ENCODE measurements at places on chromosomes 7 and 10.

DNA sequence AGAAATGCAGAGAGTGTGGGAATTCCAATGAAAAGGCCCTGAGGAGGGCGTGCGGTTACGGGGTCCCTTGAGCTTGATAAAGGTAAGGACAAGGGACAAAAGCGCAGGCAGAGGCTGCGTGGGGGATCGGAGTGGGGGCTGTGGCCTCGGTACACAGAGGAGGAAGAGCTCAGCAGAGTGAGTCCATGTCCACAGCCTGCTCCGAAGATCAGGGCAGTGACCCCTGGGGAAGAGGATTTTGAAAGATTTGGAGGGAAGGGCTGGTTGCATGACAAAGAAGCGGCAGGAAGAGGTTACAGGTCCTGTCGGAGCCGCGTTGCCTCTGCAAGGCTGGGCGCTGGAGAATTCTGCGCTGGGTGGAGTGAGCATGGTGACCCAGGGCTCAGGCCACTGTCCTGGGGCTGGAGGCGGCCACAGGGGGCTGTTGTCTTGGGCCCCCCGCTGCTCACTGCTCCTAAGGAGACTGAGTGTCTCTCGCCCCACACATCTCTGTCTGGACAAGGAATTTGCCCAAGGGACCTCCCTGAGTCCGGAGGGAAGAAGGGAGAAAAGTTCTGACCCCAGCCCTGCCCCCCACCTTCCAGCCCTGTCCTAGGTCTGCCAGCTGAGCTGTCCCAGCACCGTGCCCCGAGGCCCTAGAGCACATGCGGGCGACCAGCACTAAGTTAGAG is 69.8 kb upstream of the INSIG1 start:
- DNase-seq, result no peak

DNA sequence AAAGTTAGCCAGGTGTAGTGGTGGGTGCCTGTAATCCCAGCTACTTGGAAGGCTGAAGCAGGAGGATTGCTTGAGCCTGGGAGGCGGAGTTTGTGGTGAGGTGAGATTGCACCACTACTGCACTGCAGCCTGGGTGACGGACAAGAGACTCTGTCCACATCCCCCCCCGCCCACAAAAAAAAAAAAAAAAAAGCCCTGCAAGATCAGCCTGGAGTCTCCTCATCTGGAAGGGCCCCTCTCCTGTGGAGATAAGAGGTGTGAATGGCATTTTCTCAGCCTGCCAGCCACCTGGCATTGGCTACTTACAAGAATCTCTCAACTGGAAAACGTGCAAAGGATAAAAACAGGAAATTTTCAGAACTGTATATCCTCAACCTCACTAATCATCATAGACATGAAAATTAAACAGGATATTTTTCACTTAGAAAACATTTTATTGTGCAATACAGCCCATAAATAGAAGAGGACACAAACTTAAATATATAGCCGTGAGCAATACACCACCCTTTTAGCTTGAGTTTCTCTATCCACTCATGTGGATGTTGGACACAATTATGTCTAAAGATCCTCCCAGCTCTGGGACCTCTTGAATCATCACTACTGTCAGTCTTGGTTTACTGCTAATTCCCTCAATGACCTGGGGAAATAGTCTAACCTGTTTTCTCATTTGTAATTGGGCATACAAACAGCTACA is 11.3 kb upstream of the TSPAN15 start:
- DNase-seq, result peak; percentile 47

DNA sequence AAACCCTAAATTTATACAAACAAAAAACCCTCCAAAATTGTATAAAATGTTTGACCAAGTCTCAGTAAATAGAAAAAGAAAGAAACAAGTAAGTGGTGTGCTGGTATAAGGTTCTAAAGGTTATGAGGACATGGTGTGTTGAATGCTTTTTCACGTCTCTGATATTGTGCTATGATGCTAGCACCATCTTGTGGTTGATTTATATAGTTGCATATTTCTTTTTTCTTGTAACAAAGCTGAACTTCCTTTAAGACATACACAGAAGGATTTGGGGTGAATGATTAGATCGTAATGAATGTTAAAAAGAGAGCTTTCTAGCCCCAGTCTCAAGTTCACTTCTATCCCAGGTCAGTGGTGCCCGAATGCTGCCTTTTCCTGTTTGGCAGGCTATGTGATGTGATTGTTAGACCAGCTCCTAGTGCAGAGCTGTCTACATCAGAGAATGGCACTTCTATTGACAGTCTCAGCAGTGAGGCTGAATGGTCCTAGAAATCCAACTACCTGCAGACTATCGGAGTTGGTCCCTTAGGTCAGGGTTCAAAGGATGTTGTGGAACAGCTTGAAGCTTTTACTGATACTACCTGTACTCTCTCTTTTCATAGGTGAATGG is 25.0 kb downstream of the VTI1A start:
- DNase-seq, result peak; percentile 47

DNA sequence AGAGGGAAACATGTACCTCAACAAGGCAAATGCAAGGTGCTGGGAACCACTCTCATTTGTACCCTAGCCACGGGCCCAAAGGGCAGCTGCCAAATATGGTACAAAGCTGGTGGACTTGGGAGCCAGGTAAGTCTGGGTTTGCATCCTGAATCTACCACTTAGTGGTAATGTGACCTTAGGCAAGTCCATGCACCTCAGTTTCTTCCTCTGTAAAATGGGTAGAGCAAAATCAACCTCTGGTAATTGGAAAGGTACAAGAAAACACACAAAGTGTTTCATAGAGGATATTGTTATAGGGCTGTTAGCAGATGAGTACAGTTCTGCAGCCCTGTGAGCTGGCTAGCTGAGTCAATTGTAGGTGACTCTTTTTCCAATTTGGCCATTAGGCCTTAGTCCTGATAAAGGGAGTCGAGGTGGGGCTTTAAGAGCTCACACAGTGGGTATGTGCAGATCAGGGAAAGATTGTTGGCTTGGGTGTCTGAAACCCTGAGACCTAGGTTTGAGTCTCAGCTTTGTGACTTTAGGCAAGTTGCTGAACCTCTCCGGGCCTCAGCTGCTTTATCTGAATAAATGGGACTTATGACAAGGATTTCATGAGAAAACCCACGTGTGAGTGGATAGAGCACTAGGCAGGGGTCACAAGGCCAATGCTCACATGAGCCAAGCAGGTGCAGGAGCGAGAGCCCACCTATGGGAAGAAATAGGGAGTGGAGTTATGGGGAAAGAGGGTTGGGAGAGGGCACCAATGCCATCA is 121.3 kb upstream of the GDF10 start:
- no peak for DNase-seq

Data from fibroblast of skin of right quadriceps (primary cell).